ENCODE measurements at places on chromosomes 5 and 9. TPM values are rescaled to one million over a fixed set of nuclear protein-coding genes. Genes with fewer than 3 reads are reported as not detected.

Gene TRPM3
- 3.3 TPM for total RNA-seq

Gene SPINK7
- total RNA-seq: not detected

Gene TPM2
- total RNA-seq: 1,923 TPM

Gene CATSPER3
- not detected for total RNA-seq

Gene S1PR3
- total RNA-seq: 59.3 TPM

Gene AK8
- not detected for total RNA-seq

Gene DAPK1
- 17.8 TPM for total RNA-seq

DNA sequence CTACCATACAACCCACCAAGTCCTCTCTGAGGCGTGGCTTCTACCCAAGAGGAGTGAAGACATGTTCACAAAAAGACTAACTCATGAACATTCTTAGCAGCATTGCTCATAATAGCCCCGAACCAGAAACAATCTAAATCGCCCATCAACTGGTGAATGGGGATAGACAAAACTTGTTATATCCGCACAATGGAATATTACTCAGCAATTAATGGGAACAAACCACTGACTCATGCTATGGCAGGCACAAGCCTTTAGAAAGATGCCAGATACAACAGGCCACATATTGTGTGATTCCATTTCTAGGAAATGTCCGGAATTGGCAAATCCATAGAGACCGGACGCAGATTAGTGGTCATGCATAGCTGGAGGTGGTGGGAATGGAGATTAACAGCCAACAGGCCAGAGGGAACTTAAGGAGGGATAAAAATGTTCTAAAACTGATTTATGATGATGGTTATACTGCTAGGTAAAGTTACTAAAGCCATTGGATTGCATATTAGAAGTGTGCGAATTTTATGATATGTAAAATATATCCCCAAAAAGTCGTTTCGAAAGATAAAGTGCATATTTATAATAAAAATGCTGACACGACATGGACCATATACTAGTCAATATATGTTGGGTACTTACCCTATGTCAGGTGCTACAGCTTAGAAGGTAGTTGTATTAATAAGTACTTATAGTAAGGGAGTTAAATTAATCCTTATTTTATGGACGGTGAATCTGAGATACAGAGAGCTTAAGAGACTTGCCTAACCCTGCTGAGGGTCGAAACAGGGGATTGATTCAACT lies 55.4 kb downstream of the LHX2 start:
- no peak for DNase-seq

DNA sequence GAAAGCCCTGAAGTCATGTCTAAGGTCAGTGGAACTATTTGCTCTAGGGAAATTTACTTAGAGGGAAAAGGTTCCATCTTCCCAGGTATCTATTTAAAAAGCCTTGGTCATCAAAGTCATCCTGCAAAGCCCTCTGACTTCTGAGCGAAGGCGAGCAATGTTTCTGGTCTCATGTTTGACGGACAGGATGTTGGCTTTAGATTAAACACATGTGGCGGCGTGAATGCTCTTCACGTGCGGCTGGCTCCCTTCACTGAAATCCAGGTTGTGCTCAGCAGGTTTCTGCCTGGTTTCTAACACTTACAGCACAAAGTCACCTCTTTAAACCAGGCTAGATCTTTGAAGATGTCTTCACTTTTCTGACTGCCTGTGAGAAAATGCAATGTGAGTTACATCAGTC lies 5.7 kb upstream of the ZBTB34 start:
- DNase-seq: no peak

- no peak for DNase-seq
These were observed 10.7 kb downstream of the DIRAS2 start for GRCh38 chr9:90631964-90632363.

DNA sequence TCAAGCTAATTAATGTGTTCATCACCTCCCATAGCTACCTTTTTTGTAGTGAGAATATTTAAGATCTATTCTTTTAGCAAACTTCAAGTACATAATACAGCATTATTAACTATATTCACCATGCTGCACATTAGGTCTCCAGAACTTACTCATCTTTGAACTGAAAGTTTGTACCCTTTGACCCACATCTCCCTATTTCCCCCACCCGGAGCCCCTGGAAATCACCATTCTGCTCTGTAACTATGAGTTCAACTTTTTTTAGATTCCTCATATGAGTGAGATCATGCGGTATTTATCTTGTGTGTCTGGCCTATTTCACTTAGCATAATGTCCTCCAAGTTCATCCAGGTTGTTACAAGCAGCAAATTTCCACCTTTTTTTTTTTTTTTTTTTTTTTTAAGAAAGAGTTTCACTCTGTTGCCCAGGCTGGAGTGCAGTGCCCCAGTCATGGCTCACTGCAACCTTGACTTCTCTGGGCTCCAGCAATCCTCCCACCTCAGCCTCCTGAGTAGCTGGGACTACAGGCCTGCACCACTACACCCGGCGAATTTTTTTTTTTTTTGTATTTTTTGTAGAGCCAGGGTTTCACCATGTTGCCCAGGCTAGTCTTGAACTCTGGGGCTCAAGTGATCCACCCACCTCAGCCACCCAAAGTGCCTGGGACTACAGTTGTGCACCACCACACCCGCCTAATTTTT lies 100.4 kb upstream of the SAP30L start:
- no peak for DNase-seq

DNA sequence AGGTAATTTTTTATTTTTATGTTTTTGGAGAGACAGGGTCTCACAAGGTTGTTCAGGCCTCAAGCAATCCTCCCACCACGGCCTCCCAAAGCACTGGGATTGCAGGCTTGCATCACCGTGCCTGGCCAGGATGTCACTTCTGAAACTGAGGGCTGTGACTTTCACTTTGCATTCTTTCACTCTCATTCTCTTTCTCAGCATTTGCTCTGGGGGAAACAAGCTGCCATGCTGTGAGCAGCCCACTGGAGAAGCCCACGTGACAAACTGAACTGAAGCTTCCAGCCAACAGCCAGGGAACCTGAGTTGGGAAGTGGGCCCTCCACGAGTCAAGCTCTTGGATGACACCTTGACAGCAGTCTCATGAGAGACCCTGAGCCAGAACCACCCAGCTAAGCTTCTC lies 109.4 kb downstream of the C5orf15 start:
- DNase-seq: peak; percentile 37

- no peak for DNase-seq
These were observed 185.2 kb upstream of the NREP start for GRCh38 chr5:111942201-111942600.

DNA sequence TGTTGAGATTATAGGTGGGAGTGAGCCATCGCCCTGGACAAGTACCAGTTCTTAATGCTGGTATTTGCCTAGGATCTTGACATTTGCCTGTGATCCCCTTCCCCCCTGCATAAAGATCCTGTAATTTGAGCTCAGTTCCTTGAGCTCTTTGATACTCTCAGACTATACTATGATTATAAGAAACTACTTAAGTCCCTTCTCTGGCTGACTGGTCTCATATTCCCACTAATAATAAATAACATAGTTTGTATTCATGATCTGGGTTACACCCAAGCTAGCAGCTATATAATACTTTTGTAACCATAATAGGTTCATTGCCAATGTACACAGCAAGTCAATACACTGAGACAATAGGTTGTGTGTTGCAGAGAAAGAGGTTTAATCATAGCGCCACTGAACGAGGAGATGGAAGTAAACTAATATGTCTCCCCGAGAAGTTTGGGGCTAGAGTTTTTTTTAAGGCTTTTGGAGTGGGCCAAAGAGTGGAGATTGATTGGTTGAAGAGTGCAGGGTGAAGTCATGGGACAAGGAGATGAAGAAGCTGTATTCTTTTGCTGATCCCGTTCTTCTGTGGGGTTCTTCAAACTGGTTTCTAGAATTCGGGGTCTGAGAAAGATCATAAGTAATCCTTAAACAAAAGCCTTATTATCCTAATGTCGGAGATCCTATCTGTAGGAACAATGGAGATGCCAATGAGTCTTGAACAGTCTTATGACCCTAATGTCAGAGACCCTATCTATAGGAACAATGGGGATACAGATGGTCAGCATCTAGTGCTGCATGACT lies 20.7 kb upstream of the SHOC1 start:
- no peak for DNase-seq

DNA sequence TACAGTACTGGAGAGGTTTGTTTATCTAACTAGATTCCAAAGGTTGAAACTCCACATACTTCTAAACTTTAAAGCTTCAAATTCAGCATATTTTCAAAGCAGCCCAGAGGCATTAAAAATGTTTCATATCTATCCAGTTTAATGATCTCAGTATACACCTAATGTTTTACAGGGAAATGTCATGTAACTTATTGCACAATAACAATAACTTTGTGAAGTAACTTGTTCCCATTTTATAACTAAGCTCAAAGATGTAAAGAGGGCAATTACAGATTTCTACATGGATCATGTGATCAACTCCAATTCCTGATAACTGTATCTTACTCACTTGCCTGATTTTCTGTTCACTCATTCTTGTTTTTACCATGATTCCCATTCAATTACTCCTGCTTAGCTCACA lies 610.0 kb downstream of the TAF11L14 start:
- DNase-seq: no peak
